Stimulated activated CD8-positive, alpha-beta memory T cell treated with anti-CD3 and anti-CD28 coated beads, Interleukin-4, amount 100 ng/mL, for 4 hours (primary cell): ENCODE measurements at places on chromosomes 3 and 15.
A peak's percentile ranks its signal among the peaks of the same experiment; 100 is the strongest.

- DNase-seq, result no peak
These were observed 532.1 kb upstream of the SEMA6D start for GRCh38 chr15:47184908-47185801.

- DNase-seq, result no peak
These were observed 1.9 kb downstream of the TMA7 start for GRCh38 chr3:48441940-48442339.

DNA sequence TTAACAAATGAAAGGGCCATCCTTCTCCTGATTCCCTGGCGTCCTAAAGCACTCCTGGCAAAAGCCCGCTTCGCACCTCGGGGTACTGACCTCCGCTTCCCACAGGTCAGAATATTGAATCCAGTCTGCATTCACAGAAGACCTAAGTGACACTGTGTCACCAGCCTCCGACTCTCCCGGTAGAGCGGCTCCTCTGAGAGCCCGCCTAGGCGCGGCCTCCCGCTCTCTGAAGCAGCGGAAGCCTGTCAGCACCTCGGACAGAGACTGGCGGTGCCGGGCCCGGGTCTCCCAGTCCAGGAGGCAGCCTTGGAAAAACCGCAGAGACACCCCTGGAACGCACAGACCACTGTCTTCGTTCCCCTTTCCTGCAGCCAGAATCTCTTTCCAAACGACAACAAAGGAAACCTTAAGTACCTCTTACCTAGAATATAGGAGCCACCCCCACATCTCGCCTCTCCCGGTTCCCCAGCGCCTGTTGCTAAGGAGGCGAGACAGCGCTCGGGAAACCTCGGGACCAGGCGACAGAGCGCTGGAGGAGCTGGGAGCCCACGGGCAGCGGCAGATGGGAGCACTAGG, 1.2 kb downstream of the GABRB3 start:
- DNase-seq, result no peak

GRCh38 chr3:74443102-74443501, 171.4 kb downstream of the CNTN3 start:
- no peak for DNase-seq

GRCh38 chr3:56296361-56296760, 171.9 kb downstream of the ERC2 start:
- no peak for DNase-seq

DNA sequence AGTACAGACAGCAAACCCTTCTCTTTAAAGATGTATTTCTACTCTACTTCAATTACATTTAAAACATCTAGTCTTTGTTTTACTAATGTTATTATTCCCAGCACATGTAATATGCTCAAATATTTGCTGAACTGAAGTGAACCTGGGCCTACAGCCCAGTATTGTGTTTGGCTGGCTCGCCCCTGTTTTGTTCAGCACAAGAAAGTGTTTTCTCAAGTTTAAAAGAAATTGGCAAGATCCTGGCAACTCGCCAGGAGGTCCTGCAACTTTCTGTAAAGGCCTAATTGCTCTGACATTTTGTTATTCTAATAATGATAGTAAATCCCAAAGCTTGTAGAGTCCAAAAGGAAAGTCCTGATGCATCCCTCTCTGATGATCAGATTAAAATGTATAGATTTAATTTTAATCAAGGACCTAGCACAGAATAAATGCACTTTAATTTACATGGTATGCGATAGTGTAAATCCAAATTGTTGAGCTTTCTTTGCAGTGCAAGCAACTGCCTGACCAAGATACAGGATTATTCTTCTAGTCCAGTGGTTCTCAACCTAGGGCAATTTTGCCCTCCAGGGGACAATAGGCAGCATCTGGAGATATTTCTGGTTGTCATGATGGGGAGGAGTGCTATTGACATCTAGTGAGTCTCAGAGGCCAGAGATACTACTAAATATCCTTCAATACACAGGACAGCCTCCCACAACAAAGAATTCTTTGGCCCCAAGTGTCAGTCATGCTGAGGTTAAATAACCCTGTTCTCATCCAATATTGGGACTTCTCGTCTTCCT, 35.7 kb upstream of the TMOD3 start:
- DNase-seq, result no peak

DNA sequence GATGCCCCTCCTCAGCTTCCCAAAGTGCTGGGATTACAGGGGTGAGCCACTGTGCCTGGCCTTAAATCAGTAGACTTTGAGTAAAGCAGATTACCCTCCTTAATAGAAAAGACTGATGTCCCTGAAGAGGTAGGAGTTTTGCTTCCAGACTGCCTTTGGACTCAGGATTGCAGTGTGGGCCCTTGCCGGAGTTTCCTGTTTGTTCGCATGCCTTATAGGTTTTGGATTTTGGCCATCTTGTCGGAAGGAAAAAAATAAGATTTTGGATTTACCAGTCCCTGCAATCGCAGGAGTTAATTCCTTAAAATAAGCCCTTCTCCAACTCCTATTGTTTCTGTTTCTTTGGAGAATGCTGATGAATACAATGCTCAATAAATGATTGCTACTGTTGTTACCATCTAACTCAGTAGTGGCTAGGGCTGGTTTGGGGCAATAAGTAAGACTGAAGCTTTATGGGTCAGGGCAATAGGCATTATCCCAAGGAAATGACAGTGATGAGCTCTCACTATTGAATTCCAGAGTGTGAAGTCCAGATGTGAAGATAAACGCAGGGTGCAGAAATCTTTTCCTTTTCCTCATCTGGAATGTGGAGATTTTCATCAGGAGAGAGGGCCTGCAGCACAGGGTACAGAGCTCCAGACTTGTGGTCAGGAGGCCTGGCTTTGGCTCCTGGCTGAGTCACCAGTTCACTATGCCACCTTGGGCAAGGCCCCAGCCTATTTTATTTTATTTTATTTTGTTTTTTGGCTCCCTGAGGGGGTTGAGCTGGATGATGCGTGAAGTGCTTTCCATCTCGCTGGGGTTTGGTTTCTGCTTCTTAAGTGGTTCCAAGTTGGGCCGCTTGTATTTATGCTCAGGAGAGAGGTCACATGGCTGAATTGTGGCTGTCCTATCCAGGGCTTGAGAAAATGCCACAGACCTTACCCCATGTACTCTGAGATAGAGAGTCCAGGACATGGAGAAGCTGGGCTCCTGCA, 25.3 kb downstream of the FOXL2 start:
- no peak for DNase-seq

GRCh38 chr15:67917037-67917436, 77.2 kb upstream of the RNU6-1 start:
- DNase-seq, result no peak

DNA sequence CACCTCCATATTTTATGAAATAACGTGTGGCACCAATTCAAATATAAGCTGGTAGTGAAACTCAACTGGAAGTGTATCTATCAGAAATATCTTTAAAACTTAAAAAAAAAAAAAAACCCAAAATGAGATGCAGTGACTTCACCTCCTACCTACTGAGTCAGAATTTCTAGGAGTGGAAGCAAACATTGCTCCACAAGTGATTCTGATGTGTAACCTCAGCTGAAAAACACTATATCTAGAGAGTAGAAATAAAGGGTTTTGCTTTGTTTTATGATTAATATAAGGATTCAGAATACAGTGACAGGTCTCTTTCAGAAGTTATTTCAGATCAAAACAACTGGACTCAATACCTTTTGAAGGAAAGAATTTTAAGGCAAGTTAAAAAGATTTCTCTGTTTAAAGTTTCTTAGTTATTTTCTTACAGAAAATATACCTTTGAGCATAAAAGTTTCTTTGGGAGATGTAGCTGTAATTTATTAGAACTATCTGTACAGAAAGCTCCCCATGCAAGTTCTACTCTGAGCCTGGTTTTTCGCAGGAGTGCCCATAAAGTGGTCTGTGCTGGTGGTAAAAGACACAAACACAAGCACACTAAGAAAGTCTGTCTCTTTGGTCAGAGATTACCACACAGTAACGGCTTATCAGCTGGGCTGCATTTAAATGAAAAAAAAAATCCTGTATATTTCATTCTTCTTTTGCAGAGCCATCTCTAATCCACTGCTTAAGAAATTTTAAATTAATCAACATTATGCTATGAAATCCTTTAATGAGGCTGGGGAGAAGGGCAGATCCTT, 59.9 kb upstream of the PPIB start:
- no peak for DNase-seq

DNA sequence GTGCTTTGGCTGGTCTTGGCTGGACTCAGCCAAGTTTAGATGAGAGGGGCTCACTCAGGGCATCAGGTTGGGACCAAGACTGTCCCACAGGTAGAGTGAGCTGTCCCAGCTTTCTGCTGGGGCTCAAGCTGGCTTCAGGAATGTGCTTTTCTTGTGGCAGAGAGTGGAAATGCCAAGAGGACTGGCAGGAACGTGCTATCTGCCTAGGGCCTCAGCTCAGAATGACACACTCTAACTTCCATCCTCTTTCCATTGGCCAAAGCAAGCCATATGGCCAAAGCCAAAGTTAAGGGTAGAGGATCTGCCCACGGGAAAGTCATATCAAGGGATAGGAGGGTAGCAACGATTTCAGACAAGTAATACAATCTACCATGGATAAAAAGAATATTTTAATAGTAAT, 178.8 kb downstream of the ABHD5 start:
- no peak for DNase-seq

GRCh38 chr3:196938576-196938975, 3.8 kb downstream of the NCBP2 start:
- DNase-seq, result no peak

- DNase-seq, result no peak
These were observed 186.4 kb downstream of the WNT5A start for GRCh38 chr3:55300701-55301100.

DNA sequence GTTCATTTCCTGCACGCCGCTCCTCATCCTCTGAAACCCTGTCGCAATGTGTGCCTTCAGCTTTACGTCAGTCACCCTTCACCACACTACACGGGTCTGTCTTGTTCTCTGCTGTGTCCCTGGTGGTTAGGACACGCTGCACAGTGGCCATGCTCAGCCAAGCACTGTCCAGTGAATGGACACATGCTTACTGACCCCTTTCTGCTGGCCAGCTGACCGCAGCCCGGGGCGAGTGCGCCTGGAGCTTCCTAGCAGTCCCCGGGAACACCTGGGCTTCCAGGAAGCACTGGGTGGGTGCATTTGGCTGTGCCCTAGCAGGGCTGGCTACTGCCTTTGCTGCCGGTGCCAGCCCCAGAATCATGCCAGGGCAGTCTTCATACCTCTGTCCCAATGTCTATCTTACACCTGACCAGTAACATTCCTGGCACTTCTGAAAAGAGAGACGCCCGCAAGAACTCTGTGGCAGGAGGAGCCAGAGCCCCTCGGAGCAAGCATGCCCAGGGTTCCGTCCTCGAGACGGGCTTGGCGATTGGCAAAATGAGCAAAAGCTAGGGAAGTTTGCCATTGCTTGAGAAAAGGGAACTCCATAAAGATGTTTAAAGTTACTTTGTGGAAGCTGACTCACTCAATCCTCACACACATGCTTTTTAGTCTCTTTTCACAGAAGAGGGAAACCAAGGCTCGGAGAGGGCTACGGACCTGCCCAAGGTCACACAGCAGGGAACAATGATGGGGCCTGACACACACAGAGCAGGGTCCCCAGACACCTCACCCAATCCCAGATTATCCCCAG, 15.7 kb upstream of the ZXDC start:
- DNase-seq, result no peak

- no peak for DNase-seq
These were observed 14.6 kb downstream of the SIN3A start for GRCh38 chr15:75436881-75437280.

GRCh38 chr3:14531856-14532395, 8.2 kb downstream of the GRIP2 start:
- no peak for DNase-seq

GRCh38 chr3:126051234-126051633, 32.7 kb downstream of the SLC41A3 start:
- no peak for DNase-seq

GRCh38 chr15:56963126-56963525, 44.7 kb downstream of the TCF12 start:
- no peak for DNase-seq

DNA sequence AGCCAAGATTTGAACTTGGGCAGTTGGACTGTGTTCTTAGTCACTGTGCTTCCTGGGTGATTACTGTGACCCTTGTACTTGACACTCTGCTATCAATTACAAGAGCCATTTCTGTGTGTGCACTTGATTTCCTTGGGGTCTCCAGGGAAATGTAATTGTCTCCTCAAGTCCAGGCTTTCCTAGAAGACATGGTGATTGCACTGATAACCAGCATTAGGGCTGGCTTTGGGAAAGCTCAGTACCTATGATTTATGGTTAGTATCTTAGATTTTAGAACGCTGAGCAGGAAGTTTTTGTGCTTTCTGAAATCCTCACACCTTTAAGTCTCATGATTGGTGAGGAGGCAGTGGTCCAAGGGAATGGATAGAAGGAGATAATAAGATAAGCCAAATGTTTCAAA, 1.6 kb upstream of the CLDN11 start:
- DNase-seq, result no peak

- DNase-seq, result no peak
These were observed 27.5 kb downstream of the PLOD2 start for GRCh38 chr3:146133441-146133840.

DNA sequence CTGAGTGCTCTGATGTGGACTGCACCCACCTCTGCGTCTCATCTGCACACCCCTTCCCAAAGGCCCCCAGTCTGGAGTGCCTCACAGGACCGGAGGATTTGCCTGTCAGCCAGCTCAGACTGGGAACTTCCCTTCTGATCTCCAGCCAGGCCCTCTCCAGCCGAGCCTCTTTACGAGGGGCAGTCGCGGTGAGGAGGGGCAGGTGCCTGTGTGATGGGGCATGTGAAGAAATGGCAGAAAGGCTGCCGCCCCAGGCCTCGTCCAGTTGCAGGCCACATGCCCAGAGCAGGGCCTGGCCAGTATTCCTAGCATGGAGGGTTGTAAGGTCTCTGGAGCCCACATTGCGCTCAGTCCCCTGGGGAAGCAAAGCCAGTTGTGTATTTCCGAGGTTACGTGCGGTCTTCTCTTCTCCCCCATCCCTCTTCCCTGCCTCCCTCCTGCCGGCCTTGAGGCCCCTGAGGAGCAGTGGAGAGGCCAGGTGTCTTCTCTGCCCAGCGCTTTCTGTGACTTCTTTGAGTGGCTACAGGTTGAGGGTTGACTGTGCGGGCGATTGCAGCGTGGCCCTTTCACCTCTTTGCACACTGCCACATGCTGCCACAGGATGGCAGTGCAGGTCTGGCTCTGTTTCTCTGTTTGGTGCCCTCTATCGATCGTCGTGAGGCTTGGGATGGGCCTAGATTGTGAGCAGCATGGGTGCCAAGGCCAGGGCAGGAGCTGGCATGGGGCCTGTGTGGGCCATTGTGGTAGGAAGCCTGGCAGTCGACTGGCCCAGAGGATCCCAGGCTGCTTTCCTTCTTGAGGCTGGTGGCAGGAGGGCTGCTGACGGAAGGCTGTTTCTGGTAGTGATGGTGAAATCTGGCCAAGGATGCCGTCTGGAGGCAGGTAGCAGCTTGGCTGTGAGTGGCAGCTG, 5.3 kb downstream of the CLK3 start:
- peak; percentile 41 for DNase-seq
